ENCODE measurements at places on chromosomes 1 and 21. TPM values are rescaled to one million over a fixed set of nuclear protein-coding genes. Genes with fewer than 3 reads are reported as not detected.

- H3K27ac ChIP-seq, result no peak overlapping the region
- H3K4me3 ChIP-seq, result no peak overlapping the region
These were observed 32.9 kb upstream of the RIPK4 start for GRCh38 chr21:41799763-41800162.

GRCh38 chr1:244100704-244101453, 49.8 kb downstream of the ZBTB18 start:
- no peaks in the 10 kb centered on the region for H3K27me3 ChIP-seq
- H3K4me3 ChIP-seq, result no peak overlapping the region
- H3K27ac ChIP-seq, result no peak overlapping the region
- peaks cover 7% of the 10 kb centered on the region for H3K4me1 ChIP-seq

DNA sequence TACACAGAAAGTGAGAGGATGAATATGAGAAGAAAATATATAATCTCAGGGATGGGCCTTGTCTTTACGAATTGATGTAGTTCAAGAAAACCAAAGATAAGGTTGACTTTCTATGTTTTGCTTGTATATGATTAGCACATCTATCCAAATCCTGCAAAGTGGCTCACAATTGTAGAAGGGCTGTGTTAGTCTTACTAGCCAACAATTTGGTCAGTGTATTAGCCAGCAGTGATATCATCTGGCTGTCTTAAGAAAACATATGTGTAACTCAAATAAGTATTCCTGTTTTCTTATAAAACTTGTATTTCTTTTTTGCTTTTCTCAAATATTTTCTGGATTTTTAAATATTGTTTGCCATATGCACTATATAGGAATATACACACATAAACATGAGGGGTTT, 5.5 kb downstream of the SDCCAG8 start:
- DNase-seq, result no peak
- no peaks in the 10 kb centered on the region for H3K27me3 ChIP-seq
- H3K36me3 ChIP-seq, result no peaks in the 10 kb centered on the region
- peaks cover 9% of the 10 kb centered on the region for H3K4me1 ChIP-seq
- H3K27ac ChIP-seq, result no peak overlapping the region

DNA sequence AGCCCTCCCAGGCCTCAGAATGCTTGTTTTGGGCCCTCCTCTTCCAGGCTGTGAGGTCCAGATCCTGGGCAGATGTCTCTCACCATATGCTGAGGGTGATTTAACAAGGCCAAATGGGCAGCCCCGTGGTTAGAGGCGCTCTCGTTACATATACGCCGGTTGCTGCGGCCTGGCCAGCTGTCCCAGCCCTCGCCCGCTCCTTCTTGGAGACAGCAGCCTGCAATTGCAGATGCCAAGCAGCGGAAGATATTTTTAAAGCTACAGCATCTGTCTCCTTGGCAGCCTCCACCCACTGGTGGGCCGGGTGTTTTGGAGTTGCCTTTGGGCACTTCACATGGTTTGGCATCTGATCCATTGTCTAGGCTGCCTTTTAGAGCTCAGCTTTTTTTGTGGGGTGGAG, 178.8 kb upstream of the NFIA start:
- H3K27ac ChIP-seq, result no peak overlapping the region
- no peak overlapping the region for H3K4me3 ChIP-seq

GRCh38 chr1:175013445-175013844, 9.8 kb downstream of the MRPS14 start:
- H3K4me1 ChIP-seq, result no peaks in the 10 kb centered on the region
- H3K27me3 ChIP-seq, result no peaks in the 10 kb centered on the region
- no peak overlapping the region for H3K27ac ChIP-seq
- peaks cover 79% of the 10 kb centered on the region for H3K36me3 ChIP-seq

Gene GJA4
- 10.6 TPM for total RNA-seq

Gene APOBEC4
- total RNA-seq, result not detected

Gene PADI1
- not detected for total RNA-seq

Gene LMOD1
- total RNA-seq, result 0.14 TPM

All from liver (tissue), 10 donors.